ENCODE measurements at places on chromosomes 7 and 10.

- no peak for DNase-seq
Observed at GRCh38 chr7:27636326-27637006, 26.2 kb downstream of the HIBADH start.

DNA sequence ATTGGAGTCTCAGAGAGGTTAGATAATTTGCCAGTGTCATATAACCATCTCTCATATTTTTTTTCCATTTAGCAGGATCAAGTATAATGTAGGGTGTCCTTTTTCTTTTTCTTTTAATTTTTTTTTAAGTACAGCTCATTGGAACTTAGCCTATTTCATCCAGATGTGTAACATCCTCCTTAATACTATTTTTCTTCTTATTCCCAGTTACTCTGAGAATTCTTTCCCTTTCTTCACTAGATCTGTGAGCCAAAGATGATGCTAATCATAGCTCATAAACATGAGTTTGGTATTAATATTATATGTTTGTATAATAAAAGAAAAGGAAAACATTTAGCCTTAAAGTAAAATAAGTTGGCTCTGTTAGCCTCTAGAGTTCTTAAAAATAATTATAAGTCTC lies 32.8 kb downstream of the PPP1R9A start:
- DNase-seq = no peak

DNA sequence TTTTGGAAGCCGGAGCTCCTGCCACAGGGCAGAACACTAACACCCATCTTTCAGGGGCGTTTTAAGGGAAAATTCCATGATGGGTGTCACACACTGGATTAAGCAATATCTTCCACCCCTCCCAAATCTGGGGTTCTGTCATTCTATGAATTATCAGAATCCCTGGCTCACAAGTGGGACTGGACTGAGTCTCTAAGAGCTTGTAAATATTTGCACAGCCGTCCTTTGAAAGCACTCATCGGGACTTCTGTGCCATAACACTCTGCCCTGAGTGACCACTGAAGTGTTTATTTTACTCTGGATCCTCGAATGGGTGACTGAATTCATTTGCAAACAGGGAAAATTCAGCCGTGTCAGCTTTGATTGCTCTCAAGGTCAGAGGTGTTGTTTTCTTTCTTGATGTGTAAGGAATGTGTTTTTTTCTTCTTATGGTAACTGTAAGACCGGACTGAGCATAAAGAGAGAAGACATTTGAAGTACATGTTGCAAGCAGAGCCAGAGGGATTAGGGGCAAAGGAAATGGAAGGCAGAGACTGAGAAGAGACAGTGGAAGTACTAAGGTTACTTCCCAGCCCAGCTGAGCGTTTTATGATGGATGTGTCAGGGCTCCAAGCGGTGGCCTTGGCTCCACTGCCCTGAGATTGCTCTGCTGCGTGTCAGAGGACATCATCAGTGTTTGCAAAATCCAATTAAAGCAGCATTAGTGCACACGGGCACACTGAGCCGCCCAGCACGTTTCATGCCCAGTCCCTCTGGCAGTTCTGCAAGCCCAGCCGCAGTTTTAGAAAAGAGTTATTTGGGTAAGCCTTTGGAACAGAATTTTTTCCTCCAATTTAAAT lies 17.7 kb upstream of the GTPBP4 start:
- no peak for DNase-seq

DNA sequence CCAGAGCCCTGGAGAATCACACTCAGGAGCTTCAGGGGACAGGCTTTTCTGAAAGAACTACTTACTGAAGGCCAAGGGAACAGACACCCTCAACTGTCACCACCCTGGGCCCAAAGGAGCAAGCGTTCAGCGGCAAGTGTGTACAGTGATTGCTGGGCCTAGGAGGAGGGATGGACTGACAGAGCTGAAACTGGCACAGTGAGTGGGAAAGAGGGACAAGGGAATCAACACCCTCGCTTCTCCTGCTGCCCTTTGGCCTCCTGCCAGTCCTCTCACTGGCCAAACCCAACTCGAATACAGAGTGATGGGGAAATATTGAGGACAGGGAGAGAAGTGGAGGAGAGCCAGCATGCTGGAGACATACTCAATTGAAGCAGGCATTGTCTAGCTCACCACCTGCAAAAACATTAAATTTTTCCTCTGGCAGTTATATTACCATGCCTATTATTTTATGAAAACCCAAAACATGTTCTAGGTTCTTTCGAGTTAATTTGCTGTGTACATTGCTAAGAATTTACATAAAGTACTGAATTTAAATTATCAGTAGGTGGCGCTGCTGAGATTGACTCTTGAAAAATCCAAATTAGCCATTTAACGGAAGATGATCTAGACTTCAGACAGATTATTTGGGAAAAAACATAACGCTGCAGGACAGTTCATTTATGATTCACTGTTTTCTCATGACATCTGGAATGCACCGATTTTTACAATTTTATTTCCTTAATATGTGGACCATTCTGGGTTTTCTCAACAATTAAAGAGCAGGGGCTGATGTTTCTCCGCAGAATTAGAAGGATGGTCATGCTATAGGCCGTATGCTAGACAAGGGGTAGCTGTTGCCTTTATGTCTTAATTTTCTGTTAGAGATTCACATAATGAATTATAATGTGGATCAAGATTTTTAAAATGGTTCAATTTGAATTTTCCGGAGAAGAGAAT lies 14.7 kb upstream of the TMEM236 start:
- DNase-seq = no peak

DNA sequence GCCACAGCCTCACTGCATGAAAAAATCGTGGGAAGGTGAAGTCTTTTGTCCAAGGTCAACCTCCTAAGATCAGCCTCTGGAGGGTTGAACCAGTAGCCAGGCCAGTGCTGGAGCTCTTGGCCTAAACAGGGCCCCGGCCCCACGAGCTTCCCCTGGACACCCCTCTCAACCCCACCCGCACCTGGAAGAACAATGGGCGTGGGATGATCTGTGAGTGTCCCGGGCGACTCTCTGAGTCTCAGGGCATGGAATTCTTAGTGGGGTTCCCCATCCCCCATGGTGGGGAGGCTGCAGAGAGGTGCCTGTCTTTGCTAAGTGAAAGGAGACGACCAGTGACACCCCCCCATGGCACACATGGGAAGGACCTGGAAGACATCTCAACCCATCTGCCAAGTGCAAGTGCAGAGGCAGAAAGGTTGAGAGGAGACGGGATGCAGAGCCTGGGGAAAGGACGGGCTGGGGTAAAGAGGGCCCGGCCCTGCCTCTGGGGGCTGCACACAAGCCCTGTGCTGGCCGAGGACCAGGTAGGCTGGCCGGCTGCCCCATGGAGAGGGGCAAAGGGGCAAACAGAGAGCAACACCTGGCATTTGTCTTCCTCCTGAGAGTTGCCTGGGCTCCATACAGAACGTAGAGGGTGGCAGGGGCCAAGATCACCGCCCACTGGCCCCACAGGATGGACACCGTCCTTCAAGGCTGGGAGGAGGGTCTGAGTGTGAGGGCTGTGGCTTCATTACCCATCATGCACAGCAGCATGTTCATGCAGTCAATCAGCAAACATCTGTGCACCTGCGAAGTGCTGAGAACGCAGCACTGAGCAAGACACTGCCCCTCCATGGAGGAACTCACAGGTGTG lies 163.0 kb upstream of the PPP2R2D start:
- DNase-seq = no peak

DNA sequence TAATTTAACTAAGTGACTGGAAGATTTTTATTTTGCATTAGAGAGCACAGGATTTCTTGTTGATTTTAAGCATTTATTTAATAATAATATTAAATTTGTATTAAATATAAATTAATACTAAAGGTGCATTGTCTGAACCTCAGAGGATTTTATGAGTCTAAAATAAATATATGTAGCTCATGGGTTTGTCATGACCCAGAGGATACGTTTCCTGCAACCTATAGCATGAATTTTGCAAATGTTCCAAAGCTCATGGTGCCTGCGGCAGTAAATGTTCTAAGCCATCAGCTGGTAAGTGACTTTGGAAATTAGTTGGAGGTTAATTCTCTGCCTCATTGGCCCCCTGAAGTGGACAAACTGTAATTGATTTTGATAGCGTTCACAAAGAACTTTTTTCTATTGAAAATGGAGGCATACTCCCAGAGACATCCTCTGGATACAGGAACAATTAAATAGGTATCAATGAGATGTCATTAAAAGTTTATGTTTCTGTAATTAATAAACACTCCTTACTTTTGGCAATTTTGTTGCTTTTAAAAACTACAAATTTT lies 397.4 kb downstream of the ANKRD7 start:
- DNase-seq = no peak

DNA sequence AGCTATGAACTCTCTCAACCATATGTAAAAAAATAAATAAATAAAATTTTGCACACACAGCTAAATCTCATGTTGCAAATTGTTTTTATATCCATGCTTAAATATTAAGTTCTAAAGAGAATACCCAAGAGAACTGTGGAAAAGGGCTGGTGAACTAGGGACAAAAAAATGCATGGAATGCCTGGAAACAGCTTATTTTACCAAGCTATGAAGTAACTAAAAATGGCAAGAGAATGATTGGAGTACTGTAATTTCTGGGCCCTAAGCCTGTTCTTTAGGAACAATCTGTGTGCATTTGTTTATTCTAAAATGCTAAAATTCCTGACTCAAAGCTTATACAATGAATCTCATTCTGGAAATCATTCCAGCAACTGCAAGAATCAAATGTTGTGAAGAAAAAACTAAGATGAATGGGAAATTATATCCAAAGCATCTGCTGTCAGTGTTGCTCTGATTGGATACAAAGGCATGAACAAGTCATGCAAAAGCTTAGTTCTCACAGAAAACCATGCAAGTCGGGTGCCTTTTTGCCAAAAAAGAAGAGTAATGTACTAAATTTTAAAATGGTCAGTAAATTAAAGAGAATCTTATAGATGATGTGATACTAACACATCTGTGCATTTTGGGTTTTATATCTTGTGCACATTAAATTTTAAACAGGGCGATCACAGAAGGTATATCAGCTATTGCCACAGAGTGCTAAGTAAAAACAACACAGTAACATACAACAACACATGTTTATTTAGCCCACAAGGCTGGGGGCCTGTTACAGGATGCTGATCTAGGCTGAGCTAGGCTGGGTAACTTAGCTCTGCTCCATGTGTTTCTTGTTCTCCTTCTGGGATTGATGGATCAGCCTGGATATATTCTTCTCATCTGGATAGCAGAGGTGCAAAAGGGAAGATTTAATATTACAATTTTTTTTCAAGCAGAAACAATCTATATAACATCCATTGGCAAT lies 453.5 kb upstream of the SEMA3A start:
- no peak for DNase-seq

DNA sequence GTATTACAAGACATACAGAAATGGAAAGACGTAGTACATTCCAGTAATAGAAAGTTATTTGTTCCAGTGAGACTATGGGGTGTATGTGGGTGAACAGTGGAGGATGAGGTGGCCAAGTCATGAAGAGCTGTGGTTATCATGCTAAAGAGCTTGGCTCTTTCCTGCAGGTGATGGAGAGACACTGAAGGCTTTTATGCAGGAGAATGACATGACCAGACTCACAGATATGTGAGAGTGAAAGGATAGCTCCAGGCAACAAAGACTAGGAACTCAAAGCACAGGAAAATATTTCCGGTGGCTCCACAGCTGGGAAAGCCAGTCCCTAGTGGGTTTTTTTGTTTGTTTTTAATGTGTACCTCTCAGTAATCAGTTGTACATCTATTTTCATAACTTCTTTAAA lies 133.5 kb downstream of the TSPAN12 start:
- no peak for DNase-seq

DNA sequence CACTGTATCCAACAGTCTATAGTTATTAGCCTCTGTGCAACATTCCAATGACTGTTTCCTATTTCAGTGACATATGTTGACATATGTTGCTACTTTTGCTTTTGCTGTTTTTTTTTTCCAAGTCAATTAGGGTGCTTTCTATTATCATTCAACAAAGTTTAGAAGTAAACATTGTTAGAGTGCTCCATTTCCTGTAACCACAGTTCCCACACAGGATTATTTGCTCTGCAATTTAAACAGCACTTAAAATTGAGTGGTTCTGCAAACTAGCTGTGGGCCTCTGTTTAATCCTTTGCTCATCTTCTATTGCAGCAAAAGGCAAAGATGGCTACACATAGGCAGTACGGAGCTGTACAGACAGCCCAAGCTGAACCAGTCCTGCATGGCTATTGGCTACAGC lies 46.5 kb upstream of the PTN start:
- no peak for DNase-seq

- DNase-seq = no peak
Observed at GRCh38 chr10:101889256-101890210, 45.9 kb upstream of the KCNIP2 start.

DNA sequence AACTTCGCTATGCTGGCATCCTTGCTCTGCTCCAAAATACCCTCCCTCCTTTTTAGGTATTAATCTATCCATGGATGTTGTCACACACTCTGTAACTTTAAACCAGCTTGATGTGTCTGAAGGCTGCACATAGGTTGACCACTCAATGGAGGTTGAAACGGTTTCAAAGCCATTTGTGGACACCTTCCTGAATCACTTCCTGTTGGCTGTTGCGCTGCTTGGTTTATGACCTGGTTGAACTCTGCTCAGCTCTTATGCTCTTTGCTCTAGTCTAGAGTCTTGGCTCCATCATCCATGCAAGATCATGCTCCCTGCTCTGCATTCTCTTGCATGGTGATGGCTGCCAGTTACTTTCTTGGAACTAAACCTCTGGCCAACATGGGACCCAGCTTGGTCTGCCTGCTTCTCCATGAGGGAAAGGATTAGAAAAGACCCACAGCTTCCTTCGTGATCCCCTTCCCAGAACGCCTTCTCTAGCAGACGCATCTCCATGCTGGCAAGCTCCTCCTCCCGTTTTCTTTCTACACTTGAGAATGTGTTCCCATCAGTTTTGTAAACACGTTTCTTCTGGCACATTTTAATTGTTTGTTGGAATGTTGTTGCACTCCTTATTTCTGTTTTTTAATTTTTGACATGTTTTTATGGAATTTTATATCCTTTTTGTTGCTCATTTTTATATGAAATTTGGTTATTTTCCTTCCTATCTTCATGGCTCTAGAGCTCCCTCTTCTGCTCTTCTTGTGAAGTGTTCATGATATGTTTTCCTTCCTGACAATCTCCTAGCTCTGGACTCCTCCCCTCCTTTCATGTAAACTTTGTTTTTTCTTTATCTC lies 149.8 kb downstream of the XPNPEP1 start:
- DNase-seq = no peak

DNA sequence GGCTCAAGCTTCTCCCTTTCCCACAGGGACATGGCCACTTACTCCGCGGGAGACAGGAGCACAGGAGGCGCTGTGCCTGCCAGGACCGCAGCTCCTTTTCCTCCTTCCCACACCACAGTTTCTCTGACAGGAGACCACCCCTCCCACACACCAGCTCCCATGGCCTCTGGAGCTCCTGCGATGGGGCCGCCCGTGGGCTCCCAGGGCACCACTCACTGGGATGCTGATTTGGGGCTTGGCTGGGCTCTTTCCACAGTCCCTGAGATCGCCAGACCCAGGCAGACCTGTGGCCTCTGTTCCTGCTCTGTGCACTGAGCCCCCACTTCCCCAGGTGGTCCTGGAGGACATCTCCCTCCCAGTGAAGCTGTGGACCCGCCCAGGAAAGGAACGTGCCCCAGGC lies 226.9 kb upstream of the SHH start:
- DNase-seq = no peak
